ENCODE measurements at places on chromosomes 5 and 9.

GRCh38 chr9:80491086-80491696, 919.4 kb downstream of the TLE4 start:
- DNase-seq: no peak

GRCh38 chr9:111896942-111897600, 457 bp downstream of the UGCG start:
- no peak for DNase-seq

DNA sequence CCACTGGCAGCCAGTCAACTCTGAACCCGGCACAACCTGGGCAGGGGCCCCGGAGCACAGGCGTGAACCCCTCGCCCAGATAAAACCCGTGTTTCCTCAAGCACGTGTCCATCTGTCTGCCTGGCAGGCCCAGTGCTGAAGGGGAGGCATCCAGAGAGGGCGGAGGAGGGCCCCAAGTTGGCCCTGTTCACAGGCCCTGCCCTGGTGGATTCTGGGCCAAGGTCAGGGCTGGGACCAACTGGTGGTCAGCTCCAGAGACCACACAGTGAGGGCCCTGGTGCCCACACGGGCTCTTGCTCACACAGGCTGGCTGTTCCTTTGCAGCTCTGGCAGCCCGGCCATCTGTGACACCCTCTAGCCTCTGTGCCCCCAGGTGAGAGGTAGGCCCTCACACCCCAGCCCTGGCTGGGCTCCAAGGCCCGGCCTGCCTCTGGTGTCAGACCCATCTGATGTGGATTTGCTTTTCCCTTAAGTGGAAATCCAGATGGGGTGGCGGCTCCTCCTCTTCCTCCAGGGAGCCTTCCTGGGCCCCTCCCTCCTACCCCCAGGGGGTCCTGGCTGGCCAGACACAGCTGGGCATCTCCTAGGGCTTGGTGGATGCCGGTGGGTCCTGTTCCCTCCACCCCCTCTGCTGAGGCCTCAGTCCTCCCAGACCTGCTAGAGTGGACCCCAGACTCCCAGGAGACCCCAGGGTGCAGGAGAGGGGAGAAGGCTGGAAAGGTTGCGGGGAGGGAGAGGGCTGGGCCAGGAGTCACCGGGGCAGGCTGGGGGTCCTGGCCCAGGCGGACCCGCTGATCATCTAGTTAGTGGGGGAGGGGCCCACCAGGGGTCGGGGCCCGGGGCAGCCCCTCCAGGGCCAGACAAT, 525 bp upstream of the STPG3 start:
- no peak for DNase-seq

DNA sequence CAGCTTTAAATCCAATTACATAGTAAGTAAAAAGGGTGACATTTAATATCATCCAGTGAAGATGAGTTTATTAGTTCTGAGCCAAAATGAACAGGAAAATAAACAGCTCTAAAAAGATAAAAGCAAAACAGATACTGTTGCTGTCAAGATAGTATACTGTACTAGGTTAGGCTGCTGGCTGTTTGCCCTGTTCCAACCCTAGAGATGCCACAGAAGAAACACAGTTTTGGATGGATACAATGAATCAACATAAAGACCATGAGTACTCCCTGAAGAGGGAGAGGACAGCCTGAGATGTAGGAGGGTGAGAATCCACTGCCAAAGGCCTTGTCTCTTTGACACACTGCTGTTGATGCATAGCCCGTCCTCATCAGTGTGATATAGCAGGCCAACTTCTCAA, 1302.7 kb downstream of the EFNA5 start:
- no peak for DNase-seq

GRCh38 chr5:132489051-132489770, 1.4 kb downstream of the IRF1 start:
- DNase-seq: no peak

GRCh38 chr9:18357321-18357720, 116.6 kb upstream of the ADAMTSL1 start:
- no peak for DNase-seq

DNA sequence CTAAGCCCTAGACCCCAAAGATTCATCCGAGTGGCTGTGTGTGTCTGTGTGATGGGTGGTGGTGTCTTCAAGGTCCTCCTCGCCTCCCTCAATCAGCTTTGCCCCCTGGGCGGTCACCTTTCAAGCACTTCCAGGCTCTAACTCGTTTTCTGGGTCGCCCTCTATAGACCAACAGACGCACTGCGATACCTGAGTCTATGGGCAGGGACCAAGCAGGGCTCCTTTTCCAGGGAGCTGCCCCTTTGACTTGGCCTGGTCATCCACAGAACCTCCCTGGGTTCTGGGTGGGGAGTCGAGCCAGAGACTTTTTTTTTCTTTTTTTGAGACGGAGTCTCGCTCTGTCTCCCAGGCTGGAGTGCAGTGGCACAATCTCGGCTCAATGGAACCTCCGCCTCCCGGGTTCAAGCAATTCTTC, 1.1 kb downstream of the SLC27A4 start:
- peak; percentile 32 for DNase-seq

DNA sequence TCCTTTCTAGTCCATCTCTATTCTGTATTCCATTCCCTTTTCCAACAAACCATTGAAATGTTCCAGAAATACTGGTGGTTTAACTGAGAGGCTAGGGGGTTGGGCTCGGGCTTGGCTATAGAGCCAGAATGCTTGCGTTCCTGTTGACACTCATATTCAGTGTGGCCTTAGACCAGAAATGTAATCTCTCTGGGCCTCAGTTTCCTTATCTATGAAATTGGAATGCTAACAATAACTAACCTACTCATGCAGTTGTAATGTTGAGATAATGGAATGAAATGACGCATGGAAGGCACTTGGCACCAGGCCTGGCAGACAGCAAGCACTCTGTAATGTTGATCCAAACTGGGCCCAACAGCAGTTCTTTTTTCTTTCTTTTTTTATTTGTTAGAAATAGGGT, 26.8 kb downstream of the JADE2 start:
- no peak for DNase-seq

DNA sequence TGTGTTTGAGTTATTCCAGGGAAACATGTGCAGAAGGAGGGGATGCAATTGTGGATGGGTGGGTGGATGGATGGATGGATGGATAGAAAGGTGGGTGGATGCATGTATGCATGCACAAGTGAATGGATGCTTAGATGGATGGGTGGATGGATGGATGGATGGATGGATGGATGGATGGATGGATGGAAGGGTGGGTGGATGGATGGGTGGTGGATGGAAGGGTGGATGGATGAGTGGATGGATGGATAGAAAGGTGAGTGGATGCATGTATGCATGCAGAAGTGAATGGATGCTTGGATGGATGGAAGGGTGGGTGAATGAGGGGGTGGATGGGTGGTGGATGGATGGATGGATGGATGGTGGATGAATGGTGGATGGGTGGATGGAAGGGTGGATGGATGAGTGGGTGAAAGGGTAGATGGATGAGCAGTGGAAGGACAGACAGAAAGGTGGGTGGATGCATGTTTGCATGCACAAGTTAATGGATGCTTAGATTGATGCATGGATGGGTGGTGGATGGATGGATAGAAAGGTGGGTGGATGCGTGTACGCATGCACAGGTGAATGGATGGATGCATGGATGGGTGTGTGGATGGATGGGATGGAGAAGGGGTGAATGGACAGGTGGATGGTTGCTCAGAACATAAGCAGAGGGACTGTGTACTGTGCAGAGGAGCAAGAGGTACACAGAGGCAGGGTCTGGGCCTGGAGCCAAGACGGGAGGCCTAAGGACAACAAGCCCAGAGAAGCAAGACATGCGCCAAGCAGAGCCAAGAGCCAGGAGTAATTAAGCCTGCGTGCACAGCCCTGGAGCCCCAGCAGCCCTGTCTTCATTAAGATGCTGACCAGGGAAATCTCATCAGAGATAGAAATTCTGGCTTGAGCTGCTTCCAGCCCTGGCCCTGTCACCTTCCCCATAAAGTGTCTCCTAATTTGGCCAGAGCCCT, 84.6 kb upstream of the PPP1R26 start:
- no peak for DNase-seq

- no peak for DNase-seq
These were observed 540.8 kb downstream of the PRELID2 start for GRCh38 chr5:145294331-145294730.

DNA sequence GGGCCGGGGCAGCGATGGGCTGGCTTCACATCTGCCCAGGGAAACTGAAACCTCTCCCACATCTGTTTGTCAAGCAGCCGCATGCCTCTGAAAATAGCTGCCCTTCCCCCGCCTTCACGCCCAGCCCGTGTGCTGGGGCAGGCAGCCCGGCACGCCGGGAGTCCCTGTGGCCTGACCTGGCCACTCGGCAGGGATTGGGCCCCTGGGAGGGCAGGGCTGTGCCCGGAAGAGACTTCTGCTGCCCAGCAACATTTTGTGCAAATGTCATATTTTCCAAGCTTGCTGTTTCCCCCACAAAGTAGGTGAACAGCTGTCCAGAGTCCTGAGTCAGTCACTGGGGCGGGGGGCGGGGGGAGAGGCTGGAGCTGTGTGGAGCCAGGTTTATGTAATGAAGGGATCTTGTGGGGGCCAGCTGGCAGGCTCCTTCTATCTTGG, 8.2 kb downstream of the COL27A1 start:
- no peak for DNase-seq

DNA sequence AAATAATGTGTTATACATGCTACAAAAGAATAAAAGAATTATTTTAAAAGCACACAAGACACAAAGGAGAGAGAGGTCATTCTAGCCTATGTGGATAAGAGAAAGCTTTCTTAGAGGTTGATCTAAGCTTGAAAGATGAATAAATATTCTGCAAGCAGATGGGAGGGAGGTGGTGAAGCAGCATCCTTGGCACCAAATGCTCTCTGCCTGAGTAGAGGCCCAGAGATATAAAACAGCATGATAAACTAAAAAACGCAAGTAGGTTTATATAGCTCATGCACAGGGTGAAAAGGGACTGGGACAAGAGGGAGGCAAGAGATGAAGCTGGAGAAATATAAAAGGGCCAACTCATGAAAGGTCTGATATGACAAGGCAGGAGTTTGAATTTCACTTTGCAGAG, 283.2 kb upstream of the POU5F2 start:
- DNase-seq: no peak

GRCh38 chr5:14251733-14252132, 108.6 kb downstream of the TRIO start:
- DNase-seq: no peak

- DNase-seq: no peak
These were observed 24.8 kb downstream of the RANBP3L start for GRCh38 chr5:36276864-36277263.

GRCh38 chr5:18742830-18743229, 1108.6 kb downstream of the TAF11L14 start:
- no peak for DNase-seq

- no peak for DNase-seq
These were observed 40.2 kb downstream of the SLC1A3 start for GRCh38 chr5:36646507-36647023.

DNA sequence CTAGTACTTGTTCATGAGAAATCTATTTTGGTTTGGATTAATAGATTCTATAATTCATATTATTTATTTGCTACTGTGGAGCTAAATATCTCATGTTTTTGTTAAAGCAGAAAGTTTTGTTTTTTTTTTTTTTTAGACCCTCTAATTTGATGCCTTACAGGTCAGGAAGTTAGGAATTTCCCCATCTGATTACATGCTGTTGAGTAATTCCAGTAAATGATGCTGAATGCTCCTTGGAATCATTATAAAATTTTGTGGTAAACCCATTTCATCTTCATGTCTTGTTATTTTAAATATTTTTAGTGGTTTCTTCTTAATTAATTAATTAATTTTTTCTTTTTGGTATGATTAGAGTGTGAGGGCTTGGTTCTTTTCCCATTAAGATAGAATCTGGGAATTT, 35.6 kb downstream of the NNT start:
- DNase-seq: no peak

- DNase-seq: no peak
These were observed 4.6 kb upstream of the TRAF2 start for GRCh38 chr9:136881691-136882108.

DNA sequence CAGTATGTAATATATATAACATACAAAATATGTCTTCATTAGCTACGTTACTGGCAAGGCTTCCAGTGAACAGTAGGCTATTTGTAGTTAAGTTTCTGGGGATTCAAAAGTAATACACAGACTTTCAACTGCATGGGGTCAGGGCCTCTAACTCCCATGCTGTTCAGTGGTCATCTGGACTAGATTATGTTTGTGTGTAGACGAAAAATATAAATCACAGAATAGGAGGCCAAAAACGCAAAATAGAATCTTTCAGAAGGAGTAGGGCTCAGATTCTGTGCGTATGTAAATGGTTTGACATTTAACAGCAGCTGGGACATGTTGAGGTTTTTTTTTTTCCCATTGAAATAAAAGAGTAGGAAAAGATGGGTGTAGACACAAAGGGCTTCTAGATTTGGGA, 1048.7 kb upstream of the WWC1 start:
- DNase-seq: no peak

DNA sequence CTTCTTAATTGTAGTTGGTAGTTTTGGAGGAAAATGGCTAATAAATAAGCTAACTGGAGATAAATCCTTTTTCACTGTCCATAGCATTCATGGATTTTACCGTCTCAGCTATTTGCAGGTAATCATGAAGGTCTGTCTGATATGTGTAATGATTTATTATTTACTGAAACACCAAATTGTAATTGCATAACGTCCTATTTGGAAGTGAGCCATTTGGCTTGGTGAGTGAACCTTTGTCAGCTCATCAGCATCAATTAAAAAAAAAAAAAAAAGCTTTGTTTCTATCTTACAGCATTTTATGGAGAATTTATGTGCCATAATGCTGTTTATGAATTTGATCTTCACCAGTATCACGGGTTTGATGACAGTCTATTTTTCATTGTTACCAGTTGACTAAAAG, 20.2 kb downstream of the RECK start:
- no peak for DNase-seq

- no peak for DNase-seq
These were observed 473.7 kb downstream of the ARHGEF28 start for GRCh38 chr5:74099538-74100267.

DNA sequence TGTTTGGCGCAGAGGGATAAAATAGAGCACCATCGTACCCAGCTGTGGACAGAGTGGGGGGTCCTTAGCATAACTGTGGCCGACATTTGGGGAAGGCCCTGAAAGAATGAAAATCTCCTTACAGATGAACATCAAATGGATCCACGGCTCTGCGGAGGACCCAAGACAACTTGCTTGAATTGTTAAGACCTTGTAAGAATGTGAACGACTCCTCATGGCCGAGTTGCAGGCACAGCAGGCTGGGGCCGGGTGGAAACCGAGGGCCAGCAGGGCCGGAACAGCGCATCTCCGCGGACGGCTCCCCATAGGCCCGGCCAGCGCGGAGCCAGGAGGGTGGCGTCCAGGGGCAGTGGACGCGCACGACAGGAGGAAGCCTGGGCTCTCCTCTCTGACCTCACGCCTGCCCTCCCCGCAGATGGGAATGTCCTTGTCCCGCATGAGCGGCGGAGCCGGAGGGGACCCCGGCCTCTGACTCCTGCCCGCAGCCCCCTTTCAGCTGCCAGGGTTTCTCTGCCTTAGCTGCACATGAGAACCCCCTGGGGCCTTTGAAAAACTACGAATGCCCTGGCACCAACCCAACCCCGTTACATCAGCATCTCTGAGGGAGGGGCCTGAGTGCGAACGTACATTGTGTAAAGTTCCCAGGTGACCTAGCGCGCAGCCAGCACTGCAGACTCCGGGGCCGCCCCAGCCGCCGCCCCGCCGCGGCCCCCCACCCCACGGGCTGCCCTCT, 36.2 kb upstream of the PTCH1 start:
- no peak for DNase-seq

GRCh38 chr5:179304871-179305270, 40.4 kb downstream of the ADAMTS2 start:
- DNase-seq: no peak

- DNase-seq: no peak
These were observed 136.2 kb downstream of the CDH6 start for GRCh38 chr5:31329715-31330114.

- DNase-seq: no peak
These were observed 24.3 kb downstream of the RAD23B start for GRCh38 chr9:107307331-107307730.

Data from NCI-H510A (cell line).